ENCODE measurements at places on chromosomes 7 and 10.

GRCh38 chr10:22436893-22437619 lies 91.8 kb downstream of the SPAG6 start:
- no peak for DNase-seq

GRCh38 chr10:8163824-8164223 lies 109.3 kb downstream of the GATA3 start:
- no peak for DNase-seq

DNA sequence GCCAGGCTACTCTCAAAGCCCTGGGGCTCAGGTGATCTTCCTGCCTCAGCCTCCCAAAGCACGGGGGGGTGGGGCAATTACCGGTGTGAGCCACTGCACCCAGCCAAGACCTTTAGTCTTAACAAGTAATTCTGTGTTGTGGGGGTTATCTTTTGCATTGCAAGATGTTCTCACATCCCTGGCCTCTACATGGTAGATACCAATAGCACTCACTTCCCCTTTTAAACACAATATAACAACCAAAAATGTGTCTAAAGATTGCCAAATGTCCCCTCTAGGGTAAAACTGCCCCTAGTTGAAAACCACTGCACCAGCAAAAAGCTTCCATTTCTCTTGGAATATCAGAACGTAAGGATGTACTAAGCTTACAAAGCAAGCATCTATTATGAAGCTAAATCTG lies 225.0 kb downstream of the CTNNA3 start:
- no peak for DNase-seq

DNA sequence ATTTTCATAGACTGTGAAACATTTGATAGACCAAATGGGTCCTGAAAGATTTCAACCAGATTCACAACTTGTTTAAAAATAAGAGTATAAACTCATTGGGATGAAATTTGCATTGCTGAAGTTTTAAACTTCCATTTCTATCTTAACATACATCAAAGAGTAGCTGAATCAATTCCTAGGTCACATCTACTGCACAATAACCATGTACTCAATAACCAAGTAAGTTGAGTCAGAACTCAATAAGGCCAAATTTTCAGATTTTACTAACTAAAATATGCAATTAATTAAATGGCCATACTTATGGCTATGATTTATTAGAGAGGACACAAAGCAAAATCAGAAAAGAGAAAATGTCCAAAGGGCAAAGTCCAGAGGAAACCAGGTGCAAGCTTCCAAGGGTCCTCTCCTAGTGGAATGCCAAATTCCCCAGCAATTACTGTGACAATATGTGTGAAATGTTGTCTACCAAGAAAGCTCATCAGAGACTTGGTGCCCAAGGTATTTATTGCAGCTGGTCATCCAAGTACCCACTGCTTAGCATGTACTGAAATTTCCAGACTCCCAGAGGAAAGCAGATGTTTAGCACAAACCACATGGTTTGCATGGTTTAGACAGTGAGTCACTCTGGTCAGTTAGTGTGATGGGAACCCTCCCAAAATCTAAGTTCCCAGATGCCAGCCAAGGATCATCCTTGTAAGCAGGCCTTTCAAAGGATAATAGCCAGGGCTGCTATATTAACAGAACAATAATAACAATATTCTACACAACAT lies 238.9 kb downstream of the IPMK start:
- DNase-seq, result no peak

- no peak for DNase-seq
Measured at GRCh38 chr10:27744802-27745731, 552 bp downstream of the MKX start.

- no peak for DNase-seq
Measured at GRCh38 chr10:86290933-86291615, 75.5 kb downstream of the GRID1 start.

DNA sequence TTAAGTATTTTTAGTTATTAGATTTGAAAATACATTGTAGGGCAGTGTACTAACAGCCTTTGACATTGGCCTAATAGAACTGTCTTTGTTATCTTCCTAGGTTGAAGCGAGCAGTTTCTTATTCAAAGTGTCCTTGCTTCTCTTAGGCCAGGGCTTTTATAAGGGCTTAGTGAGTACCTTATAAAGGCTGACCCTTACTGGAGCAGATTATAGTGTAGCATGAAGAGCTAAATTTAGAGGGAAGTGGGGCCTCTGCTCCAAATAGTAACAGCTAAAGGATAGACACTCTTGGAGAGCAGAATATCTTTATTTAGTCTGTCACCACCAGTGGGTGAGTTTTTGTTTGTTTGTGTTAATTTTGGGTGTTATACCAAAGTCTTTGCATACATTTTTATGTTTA lies 15.9 kb downstream of the BZW2 start:
- no peak for DNase-seq

- no peak for DNase-seq
Measured at GRCh38 chr7:46135557-46135956, 214.5 kb upstream of the IGFBP3 start.

GRCh38 chr10:97547962-97548361 lies 24.6 kb upstream of the ANKRD2 start:
- no peak for DNase-seq

DNA sequence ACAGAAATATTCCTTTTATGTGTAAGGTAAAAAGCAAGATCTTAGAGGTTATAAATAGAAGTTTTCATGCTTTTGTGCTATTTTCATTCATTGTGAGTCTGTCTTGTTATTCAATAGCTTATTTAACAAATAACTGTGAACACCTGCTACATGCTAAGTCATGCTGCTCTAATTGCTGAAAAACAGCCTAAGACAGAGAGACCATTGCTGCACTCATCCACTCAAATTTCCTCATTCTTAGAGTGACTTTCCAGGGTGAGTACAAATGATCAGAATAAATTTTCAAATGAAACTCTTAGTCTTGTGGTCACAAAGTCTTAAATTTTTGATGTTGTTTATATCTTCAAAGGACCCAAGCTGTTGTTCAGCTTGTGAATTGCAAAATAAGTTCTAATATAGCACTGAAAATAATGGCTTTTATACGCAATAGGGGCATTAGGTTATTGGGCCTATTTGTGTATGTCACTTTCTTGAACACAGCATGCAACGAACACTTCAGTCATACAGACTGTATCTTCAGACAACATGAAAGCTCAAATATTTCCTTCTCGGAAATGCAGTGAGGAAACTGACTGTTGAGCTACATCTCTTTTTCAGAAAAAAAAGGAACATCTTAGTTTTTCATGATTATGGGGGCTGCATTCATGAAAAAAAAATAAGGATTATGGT lies 247.9 kb upstream of the PCDH15 start:
- no peak for DNase-seq

- no peak for DNase-seq
Measured at GRCh38 chr10:79552143-79552542, 8.1 kb downstream of the SFTPA2 start.

DNA sequence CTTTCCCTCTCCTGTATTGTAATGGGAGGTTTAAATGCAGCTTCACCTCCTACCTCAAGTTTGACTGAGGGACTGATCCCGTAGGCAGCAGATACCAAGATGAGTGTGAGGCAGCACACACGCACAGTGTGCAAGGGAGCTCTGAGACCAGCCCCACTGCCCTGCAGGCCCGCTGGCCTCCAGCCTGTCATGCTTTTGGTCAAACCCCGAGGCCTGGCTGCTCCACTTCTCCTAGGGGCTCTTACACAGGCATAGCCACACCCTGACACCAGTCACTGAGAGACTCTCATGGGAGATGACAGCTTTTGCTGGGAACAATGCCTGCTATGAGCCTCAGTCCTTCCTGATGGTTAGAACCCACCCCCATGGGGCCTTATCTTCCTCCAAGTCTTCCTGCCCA lies 27.6 kb downstream of the DRGX start:
- DNase-seq, result no peak

DNA sequence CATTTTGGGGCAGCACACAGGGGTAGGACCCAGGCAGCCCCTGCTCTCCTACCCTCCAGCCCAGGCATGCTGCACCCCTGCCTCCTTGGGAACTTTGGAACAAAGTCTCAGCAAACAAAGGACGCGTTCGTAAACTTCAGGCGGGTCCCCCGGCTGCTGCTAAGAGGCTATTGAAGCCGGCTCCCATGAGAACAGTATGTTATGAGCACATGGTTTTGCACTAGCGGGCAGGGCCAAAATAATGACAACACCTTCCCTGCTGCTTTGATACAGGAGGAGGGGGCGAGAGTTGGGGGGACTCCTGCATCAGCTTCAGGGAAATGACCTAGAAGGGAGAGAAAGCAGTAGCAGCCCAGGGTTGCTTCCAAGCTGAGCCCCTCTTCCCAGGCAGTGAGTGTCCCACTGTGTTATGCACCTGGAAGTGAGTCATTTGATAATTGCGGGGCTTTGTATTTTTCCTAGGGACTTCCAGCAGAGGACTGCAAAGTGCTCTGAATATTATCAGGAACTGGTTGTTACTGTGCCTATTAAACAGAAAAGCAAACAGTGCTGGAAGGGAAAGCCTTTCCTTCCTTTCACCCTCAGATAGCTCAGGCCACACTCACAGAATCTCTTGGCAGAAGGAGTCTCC lies 6.9 kb downstream of the ITPRIP start:
- peak; percentile 87 for DNase-seq

DNA sequence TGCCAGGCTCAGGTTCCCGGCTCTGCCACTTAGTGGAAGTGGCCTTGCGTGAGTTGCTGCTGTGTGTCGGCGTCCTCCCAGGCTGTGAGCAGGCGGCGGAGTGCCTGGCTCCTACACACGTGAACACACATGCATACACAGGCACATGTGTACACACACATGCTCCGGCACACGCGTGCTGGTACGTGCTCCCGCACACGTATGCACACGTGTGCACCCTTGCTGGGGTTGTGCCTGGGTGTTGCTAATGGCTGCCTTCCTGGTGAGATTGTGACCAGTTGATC lies 107.6 kb downstream of the INPP5A start:
- DNase-seq, result no peak

- no peak for DNase-seq
Measured at GRCh38 chr10:62433181-62433692, 59.1 kb downstream of the ZNF365 start.

DNA sequence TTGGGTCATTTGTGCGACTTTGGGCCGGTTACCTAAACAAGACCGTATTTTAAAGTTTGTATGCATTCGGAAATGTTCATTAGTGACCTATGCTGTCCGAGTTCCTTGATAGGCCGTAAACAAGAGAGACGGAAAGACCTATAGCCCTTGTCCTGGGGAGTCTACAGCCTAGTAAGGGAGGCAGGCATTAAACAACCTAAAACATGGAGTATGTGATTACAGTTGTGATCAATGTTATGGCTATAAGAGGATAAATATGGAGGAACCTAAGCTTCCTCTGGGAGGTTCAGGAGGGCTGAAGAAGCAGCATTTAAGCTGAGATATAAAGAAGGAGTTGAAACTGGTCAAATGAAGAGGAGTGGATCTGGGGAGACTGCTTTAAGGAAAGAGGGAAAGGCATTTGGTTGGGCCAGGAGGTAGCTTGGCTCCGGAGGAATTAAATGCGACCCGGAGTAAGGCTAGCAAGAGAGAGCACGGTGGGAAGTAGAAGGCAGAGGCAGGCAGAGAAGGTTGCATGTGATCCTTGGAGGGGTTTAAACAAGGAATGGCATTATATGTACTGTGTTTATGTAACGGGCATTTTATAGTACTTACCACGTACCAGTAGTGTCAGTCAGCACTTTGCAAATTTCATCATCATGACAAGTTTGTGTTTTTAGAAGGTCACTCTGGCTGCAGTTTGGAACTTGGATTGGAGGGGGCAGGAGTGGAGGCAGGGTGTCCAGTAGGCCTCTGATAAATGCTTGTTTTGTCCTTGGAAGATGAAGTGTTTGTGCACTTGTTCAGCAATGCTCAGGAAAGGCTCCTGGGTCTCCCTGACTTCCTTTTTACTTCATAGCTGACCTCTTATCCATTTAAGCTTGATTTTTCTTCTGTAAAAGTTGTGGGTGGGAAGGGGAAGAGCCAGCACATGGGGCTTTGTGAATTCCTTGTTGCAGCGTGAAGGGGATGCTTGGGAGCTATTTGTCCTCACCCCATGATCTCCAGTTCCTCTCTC lies 1.0 kb upstream of the AVPI1 start:
- no peak for DNase-seq

- no peak for DNase-seq
Measured at GRCh38 chr10:5917305-5917704, 27.3 kb downstream of the FBH1 start.

GRCh38 chr10:10367264-10367663 lies 650.4 kb upstream of the CELF2 start:
- no peak for DNase-seq

DNA sequence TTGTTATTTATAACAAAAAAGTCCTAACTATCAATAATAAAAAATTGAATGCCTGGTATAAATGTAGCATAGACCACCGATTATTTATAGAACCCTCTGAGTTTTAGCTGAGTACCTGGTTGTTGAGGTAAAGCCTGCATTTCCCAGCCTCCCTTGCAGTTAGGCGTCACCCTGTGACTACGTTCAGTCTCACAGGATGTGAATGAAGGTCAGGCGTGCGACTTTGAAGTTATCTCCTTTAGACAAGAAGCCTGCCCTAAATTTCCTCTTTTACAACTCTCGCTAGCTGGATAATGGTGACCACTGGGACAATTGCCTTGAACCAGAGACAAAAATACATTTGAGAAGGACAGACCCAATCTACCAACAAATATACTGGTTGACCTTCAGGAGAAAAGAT lies 67.5 kb upstream of the TES start:
- no peak for DNase-seq

DNA sequence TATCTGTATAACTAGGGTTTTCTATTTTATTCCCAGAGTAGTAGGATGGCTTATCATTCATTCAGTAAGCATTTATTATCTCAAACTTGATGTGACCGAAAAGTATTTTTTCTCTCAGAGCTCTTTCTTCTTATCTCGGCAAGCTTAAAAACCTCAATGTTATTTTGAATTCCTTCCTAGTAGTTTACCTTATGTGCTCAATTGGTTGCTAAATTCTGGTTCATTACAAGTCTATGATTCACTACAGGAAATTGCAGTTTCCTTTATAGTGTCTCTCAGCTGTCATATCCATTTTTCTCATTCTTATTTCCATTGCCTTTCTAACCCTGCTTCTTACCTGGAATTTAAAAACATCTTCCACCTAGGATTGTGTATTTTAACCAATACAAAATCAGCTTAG lies 12.6 kb upstream of the ICA1 start:
- DNase-seq, result no peak

DNA sequence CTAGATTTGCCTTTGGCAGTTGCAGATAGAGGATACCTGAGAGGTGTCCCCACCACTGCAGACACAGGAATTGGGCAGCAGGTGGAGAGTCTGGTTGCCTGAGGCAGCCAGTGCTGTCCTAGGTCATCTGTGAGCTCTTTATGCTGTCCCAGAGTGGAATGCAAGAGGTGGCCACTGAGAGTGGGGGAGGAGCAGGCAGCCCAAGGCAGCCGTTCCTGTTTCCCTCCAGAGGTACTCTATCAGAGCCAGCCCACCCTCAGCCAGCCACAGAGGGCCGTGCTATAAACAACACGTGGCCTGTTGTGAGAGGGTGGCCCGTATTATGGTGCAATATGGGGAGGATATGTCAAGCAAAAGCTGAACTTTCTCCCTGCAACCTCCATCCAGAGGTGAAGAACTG lies 8.5 kb downstream of the LRRC18 start:
- DNase-seq, result no peak

GRCh38 chr10:21843645-21844044 lies 159.9 kb downstream of the DNAJC1 start:
- DNase-seq, result no peak

All from LNCaP clone FGC (cell line).